ENCODE measurements at places on chromosomes 7 and 10.
A peak's percentile ranks its signal among the peaks of the same experiment; 100 is the strongest.

DNA sequence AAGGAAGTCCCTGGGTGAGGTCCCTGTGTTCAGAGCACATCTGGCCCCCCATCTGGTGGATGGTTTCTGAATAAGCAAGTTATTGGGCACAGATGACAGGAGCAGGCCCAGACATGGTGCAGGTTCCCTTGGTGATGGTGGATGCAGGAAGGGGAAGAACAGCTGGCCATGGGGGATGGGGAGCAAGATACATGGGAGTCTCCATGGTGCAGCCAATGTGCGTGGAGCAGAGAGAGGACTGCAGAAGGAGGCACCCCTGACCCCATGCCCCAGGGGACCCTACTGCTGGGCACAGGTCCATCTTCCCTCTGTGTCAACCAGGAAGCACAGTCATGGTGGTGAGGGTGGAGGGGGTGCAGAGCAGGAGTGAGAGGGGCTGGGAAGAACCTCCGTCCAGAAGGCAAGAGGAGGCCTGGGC, 43.8 kb upstream of the RABGEF1 start:
- no peak for DNase-seq

DNA sequence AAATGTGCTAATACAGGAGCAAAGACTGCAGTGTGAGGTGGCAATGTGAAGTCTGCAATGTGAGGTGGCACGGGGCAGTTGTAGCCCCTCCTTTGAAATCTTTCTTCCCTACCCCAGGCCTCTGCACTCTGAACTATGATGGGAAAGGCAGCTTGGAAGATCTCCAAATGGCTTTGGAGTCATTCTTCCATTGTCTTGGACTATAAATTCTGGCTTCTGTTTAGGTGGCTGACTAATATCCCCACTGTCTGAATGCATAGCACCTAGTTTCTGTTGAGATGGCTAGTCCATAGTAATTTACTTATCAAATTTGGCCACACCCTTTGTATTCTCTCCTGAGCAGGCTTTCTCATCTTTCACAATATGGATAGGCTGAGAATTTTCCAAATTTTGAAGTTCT, 175.0 kb downstream of the CFTR start:
- DNase-seq: no peak

GRCh38 chr10:17847585-17848296, 38.6 kb downstream of the MRC1 start:
- DNase-seq: no peak

DNA sequence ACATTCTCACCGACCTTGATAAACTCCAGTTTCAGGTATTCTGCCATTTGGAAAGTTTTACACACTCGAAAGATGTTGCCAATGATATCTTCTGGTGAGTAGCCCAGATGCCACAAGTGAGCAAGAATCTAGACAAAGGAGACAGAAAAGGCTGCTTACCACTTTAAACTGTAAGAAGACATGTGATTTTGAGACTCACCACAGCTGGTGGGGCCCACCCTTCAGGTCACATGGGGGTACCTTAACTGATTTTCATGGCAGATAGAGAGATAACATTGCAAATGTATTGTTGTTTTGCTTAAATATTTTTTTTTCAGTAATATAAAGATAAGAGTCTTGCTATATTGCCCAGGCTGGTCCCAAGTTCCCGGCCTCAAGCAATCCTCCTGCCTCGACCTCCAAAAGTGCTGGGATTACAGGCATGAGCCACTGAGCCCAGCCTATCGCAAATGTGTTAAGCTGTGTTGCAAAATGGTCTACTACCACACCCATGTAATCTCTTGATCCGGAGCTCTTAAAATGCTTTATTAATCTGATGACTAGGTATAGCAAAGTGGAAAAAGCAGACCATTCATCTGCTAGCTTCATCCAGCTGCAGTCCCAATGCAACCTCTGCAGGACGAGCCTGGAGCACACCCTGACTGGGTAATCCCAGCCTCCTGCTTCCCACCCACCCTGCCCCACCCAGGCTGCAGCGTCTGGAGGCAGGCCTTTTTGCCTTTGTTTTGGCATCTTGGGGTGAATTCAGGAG, 18.5 kb downstream of the RFC2 start:
- no peak for DNase-seq

- DNase-seq: no peak
These were observed 90.5 kb upstream of the PITRM1 start for GRCh38 chr10:3263082-3263481.

DNA sequence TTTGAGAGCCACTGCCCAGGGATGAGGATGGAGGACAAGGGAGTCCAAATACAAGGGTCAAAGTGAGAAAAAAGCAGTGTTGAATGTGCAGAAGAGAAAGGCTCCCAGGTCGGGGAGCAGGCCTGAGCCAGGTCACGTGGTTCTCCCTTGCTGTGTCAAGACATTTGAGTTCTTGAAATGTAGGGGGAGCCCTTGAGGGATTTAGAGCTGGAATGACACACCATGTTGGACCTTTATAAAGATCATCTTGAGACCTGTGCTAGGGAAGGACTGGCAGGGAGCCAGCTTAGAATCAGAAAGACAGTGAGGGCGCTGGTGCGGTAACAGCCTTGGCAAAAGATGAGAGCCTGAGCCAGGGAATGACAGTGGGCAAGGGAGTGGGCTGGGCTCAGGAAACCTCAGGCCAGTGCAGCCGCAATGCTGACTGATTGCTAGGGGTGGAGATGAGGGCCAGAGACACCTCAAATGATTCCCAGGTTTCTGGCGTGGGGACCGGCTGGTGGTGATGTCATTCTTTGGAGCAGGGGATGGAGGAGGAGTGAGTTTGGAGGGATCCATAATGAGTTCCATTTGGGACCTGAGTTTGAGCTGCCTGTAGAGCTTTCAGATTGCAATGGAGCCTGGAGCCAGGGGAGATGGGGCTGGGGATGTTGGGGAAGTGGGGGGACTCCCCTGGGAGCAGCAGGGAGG, 120.1 kb downstream of the PTPN20 start:
- DNase-seq: no peak

DNA sequence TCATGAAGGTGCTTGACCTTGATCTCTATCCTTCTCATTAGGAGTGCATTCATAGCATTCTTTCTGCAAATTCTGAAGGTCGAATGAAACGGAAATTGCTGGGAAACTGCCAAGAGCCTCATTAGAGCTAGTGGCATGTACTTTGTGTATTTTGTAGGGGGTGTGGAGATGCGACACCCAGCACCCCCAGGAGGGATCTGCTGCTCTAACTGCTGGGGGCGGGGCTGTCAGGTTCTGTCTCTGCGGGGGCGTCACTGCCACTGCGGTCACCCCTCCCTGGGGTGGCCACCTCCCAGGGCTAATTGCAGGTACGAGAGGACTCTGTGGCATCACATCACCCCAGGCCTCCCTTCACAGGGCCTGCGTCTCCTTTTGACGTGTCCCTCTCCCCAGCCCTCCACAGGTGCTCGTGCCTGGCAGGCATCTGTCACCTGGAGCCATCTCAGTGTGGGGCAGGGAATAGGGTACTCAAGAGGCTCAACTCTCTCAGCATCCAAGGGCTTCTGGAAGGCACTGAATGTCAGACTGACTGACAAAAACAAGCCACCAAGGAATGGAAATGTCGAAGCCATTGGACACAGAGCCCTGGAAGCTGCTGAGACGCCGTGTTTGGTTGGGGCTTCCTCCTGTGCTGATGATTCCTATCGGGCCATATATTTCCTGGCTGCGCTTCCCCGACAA, 151.1 kb downstream of the ACTR3B start:
- DNase-seq: no peak

- no peak for DNase-seq
These were observed 19.9 kb downstream of the LMTK2 start for GRCh38 chr7:98126311-98127142.

DNA sequence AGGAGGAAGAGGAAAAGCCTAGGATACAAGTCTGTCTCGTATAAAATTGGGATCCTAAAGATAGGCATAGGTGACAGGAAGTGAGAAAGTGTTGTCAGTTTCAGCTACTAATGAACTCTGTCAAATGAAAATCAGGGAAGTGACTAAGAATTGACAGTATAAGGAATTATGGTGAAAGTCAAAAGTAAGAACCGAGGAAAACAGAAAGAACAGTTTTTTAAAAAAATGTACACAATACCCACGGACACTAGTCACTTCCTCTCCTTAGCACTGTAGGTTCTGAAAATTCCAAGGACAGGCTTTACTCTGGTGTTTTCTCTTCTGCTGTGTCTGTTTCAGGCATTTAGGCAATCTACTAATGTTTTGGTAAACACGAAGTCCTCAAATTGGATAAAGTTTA, 42.3 kb downstream of the ATAD1 start:
- DNase-seq: no peak

- no peak for DNase-seq
These were observed 25.0 kb downstream of the SLC25A28 start for GRCh38 chr10:99595236-99595635.

DNA sequence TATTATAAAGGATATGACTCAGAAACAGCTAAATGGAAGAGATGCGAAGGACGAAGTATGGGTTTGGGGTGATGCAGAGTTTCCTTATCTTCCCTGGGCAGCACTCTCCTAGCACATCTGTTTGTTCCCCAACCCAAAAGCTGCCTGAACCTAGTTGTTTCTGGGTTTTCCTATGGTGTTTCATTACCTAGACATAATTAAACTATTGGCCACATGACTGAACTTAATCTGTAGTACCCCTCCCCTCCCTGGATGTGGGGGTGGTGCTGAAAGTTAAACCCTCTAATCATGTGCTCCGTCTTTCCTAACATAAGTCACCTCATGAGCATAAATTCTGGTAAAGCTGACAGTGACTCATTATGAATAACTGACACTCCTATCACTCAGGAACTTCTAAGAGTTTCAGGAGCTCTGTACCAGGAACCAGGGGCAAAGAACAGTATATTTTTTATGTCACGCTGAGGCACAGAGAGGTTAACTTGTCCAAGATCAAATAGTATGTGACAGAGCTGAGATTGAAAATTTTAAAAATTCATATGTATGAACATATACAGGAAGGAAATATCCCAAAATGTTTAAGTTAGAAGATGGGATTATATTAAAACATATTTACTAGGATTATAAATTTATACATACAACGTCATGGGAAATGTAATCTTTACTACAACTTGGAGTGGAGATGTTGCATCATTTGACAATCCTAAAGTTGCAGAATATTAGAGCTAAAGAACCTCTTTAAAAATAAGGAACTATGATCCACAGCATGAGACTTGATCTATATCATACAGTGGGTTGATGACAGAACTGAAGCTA, 4.8 kb downstream of the STRIP2 start:
- no peak for DNase-seq

- DNase-seq: no peak
These were observed 546.5 kb upstream of the SEMA3D start for GRCh38 chr7:85733169-85733915.

DNA sequence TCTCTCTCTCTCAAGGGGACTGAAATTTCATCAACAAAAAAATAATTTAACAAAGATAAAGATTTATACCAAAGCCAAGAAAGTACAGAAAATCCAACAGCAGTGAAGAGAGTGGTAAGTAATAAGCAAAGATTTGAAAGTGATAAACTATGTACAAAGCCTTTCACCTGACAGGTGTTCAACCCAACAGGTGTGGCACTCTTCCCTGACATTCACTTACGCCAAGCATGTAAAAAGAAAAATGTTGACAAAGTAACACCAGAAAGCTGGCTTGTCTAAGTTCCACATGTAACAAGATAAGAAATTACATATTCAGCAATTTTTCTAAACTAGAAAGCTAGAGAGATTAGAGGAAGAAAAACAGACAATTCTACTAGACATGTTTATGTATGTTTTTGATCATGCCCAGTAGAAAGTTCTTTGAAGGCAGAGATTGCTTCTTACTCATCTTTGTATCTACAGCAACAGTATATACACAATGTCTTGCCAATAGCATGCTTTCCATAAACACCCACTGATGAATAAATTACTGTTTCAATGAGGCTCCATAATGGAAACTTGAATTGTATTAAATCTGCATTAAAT, 468.5 kb downstream of the PARD3 start:
- no peak for DNase-seq

GRCh38 chr10:50625649-50626132, 1.9 kb upstream of the SGMS1 start:
- DNase-seq: no peak

GRCh38 chr7:73758581-73759138, 11.4 kb downstream of the CLDN3 start:
- no peak for DNase-seq

DNA sequence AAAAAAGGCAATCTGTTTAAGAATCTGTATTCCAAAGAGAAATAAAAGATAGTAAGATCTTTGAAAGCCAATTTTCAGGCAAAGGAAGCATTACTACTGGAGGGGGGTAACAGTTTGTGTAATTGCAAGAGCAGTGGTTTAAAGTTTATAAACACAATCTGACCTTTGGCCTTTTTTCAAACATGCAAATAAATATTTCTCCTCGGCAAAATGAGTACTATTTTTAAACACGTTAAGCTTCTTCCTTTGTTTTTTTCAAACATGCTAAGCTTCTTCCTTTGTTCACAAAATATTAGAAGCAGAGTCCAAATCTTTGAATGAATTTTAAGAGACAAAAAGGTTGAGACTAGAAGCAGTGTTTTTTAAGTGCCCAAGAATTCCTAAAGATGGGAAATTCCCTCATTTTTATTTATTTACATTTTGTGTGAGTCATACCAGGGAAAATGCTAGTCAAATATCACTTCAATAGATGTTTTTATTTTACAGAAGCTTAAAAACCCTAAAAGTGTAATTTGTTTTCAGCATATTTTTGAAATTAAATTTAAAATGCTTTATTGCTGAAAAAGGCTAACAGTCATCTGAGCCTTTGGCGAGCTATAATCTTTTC, 229.3 kb downstream of the GPR37 start:
- no peak for DNase-seq

GRCh38 chr10:5317547-5318107, 47.1 kb upstream of the UCN3 start:
- peak; percentile 38 for DNase-seq

DNA sequence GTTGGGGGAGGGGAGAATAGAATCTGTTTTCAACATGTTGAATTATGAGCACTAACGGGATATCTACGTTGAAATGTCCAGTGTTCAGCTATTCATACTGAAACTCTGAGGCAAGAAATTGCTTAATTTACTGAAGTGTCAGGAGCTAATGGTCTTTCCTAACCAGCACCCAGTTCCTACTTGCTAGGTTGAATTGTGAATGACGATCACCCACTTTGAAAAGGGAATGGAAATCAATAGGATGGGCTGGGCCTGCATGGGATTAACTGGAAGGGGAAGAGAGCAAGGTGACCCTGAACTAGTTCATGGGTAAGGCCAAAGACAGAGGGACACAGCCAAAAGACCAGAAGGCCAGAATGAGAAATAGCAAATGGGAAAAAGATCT, 51.3 kb downstream of the HIPK2 start:
- no peak for DNase-seq

- DNase-seq: no peak
These were observed 78.4 kb downstream of the EEPD1 start for GRCh38 chr7:36231406-36231805.

DNA sequence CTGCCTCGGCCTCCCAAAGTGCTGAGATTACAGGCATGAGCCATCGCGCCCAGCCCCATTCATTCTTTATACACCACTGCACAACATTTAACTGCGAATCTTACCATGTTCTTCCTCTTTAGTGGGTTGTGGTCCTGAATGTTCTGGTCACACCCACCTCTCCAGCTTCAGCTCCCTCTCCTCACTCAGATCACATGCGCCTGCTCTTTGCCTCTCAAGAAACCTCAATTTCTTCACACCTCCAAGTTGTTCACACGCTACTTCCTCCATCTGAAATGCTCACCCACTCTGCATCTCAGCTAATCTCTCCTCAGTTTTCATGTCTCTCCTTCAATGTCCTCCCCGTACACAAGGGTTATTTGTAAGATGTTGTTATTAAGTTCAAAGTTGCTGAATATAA, 2.4 kb upstream of the PRR15 start:
- DNase-seq: no peak
